ENCODE measurements at places on chromosomes 3 and 15. TPM values are rescaled to one million over a fixed set of nuclear protein-coding genes. Genes with fewer than 3 reads are reported as not detected.

GRCh38 chr15:89948796-89949195 lies 36.0 kb upstream of the ARPIN start:
- DNase-seq = no peak

DNA sequence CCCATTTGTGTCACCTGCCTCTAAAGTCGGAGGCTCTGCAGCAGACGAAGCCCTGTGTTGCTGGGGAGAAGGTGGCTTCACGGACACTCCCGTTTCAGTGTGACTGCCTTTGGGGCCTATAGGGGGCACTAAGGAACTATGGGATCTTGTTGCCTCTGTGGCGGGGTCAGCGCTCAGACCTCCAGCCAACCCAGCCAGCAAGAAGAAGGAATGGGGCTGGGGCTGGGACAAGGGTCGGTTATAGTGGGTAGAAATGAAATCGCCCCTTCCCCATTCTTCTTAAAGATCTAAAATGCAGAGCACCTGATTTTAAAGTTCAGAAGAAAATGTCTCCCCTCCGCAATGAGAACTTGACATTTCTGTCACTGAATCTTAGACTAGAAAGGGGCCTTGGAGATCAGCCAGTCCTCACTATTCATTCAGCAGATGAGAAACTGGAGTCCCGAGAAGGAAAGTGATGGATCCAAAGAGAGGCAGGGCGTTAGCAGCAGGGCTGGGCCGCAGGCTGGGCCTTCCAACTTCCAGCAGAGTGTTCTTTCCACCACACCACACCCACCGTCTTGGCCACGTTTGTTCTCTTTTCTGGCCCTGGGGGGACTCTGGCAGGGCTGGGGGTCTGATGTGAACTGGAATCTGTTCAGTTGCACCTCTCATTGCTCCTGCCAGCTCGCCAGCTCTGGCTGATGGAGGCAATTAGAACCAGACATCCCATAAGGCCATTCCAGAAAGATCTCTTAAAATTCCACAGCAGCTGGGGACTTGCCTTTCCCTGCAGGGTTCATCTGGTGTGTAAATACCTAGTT lies 195.4 kb downstream of the OPA1 start:
- peak; percentile 58 for DNase-seq

- peak; percentile 85 for DNase-seq
Measured at GRCh38 chr15:74036271-74037170, 42.0 kb downstream of the PML start.

The RARRES1 gene
- 47.8 TPM for total RNA-seq
